ENCODE measurements at places on chromosomes 2 and 18.

DNA sequence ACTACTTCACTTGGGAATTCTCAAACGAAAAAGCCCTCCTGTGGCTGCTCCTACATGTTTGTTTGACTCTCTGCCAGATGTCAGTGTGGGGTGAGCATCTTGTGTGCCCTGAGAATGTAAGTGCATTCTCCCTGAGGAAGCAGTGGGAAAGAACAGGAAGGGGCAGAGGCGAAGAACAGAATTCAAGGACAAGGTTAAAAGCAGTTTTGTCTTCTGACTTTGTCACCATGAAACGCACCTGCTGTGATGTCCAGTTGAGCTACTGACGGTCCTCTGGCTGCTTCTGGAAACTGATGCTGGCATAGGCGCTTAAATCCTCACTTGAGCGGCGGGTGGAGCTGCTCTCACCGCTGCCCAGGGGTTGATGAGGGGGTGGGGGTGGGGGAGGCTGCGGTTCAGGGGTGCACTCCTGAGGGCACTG, 4.9 kb downstream of the IRS1 start:
- DNase-seq = no peak

DNA sequence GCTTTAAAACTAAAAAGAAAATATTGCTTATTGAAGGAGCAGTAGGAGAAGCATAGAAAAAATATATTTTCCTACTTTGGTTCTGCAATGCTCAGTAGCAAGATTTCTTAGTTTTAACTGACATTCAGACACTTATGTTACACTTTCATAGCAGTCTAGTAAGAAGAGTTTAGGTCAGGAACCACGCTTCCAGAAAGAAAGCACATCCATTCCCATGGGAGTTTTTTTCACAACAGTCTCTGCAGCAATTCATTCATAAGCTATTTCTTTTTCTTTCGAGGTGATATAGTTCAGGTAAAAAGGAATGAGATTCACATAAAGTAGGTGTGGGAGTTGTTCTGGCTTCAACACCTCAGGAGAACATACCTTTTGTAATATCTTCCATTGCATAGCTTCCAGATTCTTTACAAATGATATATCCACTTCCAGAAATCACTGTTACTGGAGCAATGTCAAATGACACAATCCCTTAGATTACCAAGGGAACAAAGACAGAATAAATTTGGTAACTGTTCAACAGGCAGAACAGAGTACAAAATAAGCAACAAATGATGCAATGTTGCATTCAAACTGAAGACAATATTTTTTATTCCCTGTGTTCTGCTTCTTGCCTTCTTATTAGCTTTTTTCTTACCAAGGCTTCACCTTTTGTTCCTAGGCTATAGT, 95.2 kb upstream of the GULP1 start:
- DNase-seq = no peak

GRCh38 chr2:101255501-101255900, 2.8 kb downstream of the CNOT11 start:
- DNase-seq = no peak

DNA sequence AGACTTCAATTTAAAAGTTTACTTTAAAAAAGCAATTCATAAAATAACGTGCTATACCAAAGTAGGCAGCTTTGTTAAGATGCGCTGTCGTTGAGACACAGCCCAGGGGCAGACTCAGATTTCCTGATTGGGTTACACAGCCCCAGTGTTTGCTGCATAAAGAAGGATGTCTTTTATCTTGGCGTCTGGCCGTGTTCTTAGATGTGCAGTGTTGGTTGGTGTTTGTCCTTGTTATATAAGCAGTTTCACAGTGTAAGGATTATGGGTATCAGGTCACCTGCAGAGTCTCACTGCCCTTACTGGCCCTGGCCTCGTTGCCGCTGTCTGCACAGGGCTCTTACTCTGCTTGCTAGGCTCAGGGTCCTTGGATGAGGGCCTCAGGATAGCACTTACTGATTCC, 108.5 kb downstream of the WDSUB1 start:
- DNase-seq = no peak

GRCh38 chr2:226115102-226115831, 684.4 kb downstream of the IRS1 start:
- no peak for DNase-seq

- peak; percentile 52 for DNase-seq
Observed at GRCh38 chr18:48757906-48758305, 192.9 kb downstream of the SMAD7 start.

DNA sequence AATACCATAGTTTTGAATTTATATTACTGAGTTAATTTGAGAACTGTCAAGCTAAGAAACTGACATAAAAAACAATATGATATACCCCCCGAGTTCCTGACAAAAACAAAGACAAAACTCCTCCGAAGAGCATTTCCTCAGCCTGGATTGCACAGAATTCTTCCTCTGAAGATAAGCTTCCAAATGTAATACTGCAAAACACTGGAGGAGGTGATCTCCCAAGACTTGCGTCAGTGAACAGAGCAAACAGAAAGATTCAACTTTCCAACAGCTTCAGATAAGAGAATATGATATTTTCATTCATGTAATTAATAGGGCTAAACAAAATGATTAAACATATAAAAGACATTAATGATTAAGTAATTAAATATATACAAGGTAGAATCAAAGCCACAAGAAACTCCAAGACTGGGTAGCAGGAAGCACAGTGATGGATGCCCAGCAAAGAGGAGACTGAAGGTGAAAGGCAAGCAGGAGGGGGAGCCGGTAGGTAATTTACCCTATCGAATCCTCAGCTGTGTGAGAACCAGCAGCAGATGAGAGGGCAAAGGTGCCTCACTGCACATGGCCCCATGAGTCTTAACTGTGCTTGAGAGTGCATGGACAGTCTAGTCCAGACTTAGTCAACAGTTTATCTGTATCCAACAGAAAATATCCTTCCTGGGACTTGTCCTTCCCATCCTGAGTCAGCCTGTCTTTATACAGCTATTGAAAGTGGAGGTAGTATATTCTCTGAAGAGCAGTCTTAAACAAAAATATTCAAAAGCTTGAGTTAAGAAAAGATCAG, 18.3 kb upstream of the SERPINB3 start:
- no peak for DNase-seq

DNA sequence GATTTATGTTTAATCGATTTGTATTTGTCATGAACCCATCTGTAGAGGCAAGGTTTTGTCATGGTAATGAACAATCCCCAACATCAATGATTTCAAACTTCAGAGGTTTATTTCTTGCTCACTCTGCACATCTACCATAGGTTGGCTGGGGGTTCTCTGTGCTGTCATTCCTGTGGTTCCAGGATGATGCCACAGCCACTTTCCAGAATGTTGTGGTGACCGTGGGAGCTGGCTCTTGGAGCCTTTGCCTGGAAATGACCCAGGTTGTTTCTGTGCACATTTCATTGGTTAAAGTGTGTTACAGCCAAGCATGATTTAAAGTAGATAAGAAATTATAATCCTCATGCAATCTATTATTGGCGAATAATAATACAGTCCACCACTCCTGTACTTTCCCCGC, 28.2 kb upstream of the EPAS1 start:
- DNase-seq = no peak

GRCh38 chr2:151030663-151031230, 230.9 kb downstream of the RBM43 start:
- DNase-seq = no peak

GRCh38 chr2:179990676-179991317, 16.3 kb downstream of the CWC22 start:
- DNase-seq = no peak

Data from posterior cingulate gyrus (tissue), 11 donors.